NCI-H1417 treated with DMSO at 0.1 percent for 48 hours (cell line): ENCODE measurements at places on chromosomes 3 and 15.

DNA sequence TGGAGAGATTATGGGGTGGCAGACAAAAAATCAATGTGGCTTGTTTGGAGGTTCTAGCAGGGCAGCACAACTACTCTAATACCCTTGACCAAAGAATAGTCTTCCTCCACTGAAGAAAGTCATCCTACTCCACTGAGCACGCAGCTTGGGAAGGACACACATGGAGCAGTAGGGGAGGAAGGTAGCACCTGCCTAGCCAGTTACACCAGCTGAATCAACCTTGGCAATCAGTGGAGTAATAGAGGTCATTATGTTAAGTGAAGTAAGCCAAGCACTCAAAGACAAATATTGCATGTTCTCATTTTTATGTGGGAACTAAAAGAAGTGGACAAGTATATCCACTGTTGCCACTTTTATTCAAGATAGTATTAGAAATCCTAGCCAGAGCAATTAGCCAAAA lies 555.8 kb upstream of the ALCAM start:
- DNase-seq = no peak

GRCh38 chr15:74958908-74959585 lies 2.5 kb upstream of the RPP25 start:
- DNase-seq = no peak

DNA sequence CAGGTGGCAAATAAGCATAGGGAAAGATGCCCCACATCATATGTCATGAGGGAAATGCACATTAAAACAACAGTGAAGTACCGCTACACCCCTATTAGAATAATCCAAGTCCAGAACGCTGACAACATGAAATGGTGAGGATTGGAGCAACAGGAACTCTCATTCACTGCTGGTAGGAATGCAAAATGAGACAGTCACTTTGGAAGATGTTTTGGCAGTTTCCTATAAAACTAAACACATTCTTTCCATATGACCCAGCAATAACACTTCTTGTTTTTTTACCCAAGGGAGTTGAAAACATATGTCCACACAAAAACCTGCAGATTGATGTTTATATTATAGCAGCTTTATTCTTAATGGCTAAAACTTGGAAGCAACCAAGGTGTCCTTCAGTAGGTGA lies 116.4 kb upstream of the TOPAZ1 start:
- DNase-seq = no peak

- DNase-seq = no peak
Observed at GRCh38 chr3:9180764-9181117, 68.7 kb downstream of the SRGAP3 start.

DNA sequence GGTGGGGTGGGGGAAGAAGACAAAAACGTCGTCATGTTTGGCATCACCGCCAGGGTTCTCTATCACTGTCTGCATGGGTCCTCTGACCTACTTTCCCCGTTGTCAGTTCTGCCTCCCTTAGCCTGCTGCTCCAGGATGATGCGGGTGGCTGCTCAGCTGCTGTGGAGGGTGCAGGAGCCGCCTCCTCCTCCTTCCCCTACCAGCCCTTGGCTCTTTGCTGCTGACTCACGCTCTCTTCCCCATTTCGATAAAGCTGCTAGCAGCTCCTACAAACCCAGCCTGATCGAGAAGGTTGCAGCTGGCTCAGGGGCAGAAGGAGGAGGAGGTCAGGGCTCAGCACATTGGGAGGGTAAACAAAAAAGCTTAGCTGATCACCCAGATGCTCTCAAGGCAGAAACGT lies 49.5 kb upstream of the SEC13 start:
- no peak for DNase-seq

DNA sequence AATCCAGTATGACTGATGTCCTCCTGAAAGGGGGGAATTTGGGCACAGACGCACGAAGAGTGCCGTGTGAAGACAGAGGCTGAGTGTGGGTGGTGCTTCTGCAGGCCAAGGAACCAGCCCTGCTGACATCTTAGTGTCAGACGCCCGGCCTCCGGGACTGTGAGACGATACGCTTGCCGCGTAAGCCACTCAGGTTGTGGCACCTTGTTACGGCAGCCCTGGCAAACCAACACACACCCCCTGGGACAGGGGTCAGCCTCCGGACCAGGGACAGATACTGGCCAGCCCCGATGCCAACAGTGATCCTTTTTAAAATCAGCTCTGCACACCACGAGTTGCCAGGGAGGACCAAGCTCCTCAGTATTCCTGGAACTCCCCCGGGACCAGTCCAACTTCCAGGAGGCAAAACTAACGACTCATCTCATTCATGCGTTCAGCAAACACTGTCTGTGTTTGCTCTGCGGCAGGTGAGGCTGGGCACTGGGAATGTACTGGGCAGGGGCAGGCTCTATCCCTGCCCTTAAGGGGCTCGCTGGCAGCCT lies 21.2 kb upstream of the PIGZ start:
- DNase-seq = no peak

DNA sequence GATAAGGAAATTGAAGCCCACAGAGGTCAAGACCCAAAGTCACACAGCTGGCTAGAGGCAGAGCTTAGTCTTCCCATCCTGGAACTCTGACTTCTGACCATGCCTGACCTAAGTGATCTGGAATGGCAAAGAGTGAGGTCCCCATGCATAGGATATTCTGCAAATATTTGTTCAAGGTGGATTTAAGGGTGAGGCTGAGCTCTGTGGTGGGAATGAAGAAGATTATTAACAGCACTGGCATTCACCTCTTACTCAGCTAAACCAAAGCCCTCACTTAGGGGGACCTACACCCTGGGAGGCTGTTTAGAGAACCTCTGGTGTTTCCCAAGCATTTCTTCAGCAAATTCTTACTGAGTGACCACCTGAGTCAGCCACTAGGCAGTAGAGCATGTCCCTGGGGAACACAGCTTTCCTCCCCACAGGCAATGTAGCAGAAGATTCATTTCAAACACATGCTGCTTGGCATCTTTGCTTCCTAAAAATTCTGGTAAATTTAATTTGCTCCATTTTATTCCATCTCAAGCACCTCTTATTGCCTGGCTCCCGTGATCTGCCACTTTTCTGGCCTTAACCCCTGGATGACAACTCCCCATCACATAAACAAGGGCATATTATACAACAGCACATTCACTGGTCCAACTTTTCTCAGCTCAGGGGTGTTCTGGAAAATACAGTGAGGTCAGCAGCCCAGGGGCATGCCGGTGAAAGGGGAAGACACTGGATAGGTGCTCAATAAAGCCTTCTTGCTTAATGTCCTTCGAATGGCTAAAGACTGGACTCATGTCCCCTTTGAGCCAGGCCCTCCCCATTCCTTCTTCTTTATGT lies 176.0 kb downstream of the ABHD5 start:
- no peak for DNase-seq

DNA sequence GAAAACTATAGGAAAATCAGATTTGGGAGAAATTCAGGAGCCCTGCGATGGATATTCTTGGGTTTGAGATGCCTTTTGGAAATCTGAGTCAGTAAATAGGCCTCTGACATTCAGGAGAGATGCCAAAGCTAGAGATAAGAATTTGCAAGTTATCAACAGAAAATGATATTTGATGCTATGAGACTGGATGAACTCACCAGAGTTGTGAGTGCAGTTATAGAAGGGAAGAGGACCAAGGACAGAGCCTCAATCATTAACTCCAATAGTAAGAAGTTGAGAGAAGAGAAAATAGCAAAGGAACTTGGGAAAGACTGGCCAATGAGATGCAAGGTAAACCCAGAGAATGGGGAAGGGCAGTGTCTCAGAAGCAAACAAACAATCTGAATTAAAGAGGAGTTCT lies 7.9 kb upstream of the ANO10 start:
- no peak for DNase-seq

DNA sequence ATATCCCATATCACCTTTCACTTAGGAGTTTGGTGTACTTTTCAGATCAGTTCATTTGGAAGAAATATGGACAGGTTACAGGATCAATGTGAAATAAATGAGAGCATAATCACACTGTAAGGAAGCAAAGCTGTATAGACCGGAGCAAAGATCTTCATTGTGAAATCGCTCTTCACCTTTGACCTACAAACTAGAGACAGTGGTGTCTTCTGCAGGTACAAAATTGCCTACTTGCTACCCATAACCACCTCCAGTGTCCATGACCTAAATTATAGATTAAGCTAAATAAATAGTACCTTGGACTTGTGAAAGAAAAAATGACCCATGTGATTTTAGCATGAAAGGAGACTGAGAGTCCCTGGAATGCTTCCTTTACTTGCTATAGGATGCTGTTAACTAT lies 379.5 kb upstream of the SUCLG2 start:
- DNase-seq = no peak

GRCh38 chr3:179956416-179956830 lies 80.3 kb downstream of the PEX5L start:
- DNase-seq = no peak
